ENCODE measurements at places on chromosomes 1 and 21. TPM values are rescaled to one million over a fixed set of nuclear protein-coding genes. Genes with fewer than 3 reads are reported as not detected.

- H3K27me3 ChIP-seq: no peaks in the 10 kb centered on the region
- DNase-seq: no peak
- peaks cover 72% of the 10 kb centered on the region for H3K36me3 ChIP-seq
- H3K4me1 ChIP-seq: peaks cover 79% of the 10 kb centered on the region
Measured at GRCh38 chr21:14484188-14485009, 61.7 kb downstream of the SAMSN1 start.

DNA sequence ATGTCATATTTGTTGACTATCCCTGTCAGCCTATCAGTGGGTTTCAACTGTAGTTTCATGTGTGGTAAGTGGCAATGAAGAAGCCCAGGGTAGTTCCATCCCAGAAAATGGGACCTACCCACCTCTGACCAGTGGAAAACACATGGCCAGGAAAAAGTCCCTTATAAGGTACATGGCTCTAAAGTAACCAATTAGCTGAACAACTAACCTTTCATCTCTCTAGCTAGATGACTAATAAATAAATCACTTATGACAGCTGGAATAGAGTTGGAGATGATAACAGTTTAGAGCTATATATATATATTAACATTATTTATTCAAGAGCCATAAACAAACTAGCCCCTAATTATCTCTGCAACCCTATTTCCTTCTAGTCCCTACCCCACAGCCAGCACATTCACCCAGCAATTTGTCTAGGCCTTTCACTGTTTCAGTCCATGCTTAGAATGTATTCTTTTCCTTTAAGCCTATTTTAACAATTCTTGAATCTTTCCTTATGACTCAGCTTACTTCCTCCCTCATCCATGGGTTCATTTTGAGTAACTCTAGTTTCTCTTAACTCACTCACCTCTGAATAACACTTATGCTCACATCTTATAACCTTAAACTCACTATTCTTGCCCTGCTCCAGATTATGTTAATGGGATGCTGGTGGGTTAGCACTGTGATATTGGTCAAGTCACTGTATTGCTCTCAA is 83.7 kb downstream of the TNFSF18 start:
- peaks cover 2% of the 10 kb centered on the region for H3K27me3 ChIP-seq
- H3K4me1 ChIP-seq: peaks cover 10% of the 10 kb centered on the region
- no peak overlapping the region for H3K4me3 ChIP-seq
- peaks cover 2% of the 10 kb centered on the region for H3K36me3 ChIP-seq
- no peak overlapping the region for H3K27ac ChIP-seq

DNA sequence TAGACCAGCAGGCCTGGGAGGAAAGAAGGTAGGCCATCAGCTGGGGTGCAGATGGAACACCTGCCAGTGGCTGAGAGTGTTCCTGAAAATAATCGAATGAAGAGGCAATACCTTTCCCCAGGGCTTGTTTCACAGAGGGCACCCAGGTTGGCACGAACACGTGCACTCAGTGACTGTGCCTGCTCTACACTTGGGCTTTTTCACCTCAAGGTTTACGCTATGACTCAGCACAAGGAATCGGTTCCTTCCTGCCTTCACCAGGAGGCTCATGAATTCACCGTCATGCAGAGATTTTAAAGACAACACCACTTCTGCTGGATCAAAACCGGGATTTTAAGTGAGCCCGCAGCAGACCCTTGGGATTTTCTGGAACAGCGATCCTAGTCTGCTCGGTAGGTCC is 118.5 kb upstream of the ADAR start:
- H3K27me3 ChIP-seq: peaks cover 4% of the 10 kb centered on the region
- no peak for DNase-seq
- H3K36me3 ChIP-seq: no peaks in the 10 kb centered on the region
- no peak overlapping the region for H3K4me3 ChIP-seq

- DNase-seq: no peak
- peak overlapping the region; percentile 26 for H3K27ac ChIP-seq
- H3K36me3 ChIP-seq: peaks cover 22% of the 10 kb centered on the region
- H3K4me3 ChIP-seq: no peak overlapping the region
Measured at GRCh38 chr1:10514490-10515235, 39.9 kb downstream of the PEX14 start.

DNA sequence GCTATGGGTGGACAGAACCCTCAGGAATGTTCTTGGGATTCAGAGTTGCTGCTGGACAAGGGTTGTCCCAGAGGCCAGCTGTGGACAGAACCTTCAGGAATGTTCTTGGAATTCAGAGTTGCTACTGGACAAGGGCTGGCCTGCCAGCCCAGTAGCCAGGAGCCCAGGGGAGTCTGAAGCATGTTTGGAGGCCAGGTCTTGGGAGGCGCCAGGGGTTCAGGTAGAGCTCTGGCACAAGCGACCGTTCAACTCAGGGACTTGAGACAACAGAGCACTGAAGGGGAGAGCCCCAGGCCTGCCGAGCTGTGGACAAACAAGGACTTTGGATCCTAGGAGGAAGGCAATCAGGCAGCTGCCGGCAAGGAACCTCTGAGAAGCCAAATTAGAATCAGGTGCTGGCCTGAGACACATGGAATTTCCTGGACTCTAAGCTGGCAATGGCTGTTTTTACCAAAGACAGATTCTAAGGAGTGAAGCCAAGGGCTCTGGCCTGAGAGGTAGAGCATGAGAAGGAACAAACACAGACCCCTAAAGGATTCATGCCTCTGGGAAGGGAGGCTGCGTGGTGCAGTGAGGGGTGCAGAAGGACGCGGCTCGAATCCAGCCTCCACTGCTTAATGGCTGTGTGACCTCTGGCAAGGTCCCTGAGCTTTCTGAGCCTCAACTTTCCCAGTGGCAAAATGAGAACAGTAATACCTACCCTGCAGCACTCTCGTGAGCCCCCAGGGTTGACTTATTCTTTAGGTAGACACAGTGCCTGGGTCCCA is 13.4 kb downstream of the PLA2G5 start:
- H3K36me3 ChIP-seq: no peaks in the 10 kb centered on the region
- peaks cover 22% of the 10 kb centered on the region for H3K4me1 ChIP-seq
- H3K27ac ChIP-seq: no peak overlapping the region
- H3K27me3 ChIP-seq: peaks cover 34% of the 10 kb centered on the region
- no peak for DNase-seq
- no peak overlapping the region for H3K4me3 ChIP-seq

- H3K27me3 ChIP-seq: no peaks in the 10 kb centered on the region
- H3K36me3 ChIP-seq: peaks cover 32% of the 10 kb centered on the region
- DNase-seq: no peak
- peaks cover 48% of the 10 kb centered on the region for H3K4me1 ChIP-seq
- H3K27ac ChIP-seq: peak within 1 kb of the TSS; percentile 97
Measured at GRCh38 chr1:53946252-53947171, at the start of gene LRRC42. Gene LRRC42, plus strand, starts transcription at chr1:53946350. Its CDS starts 5,650 bp downstream, at chr1:53952000.

DNA sequence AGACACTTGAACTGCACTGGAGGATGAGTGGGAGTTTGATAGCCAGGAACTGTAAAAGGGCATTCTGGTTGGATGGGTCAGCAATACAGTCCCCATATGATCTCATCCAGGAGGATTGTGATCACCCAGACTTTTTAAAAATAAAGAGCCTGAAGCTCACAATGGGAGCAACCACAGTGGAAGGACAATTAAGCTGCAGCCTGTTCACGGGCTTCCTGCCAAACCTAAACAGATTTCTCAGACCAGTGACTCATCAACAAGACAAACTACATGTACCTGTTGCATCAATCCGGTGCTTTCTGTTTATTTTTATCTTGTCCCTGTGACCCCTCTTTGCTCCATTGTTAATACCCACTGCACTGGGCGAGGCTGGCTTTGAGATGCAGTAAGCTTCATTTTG is 52.3 kb downstream of the PAPPA2 start:
- no peaks in the 10 kb centered on the region for H3K4me1 ChIP-seq
- no peaks in the 10 kb centered on the region for H3K27me3 ChIP-seq
- H3K27ac ChIP-seq: no peak overlapping the region
- H3K36me3 ChIP-seq: no peaks in the 10 kb centered on the region

- H3K27me3 ChIP-seq: peaks cover 14% of the 10 kb centered on the region
- no peak overlapping the region for H3K4me3 ChIP-seq
Measured at GRCh38 chr1:36576118-36576517, 93.4 kb upstream of the CSF3R start.

DNA sequence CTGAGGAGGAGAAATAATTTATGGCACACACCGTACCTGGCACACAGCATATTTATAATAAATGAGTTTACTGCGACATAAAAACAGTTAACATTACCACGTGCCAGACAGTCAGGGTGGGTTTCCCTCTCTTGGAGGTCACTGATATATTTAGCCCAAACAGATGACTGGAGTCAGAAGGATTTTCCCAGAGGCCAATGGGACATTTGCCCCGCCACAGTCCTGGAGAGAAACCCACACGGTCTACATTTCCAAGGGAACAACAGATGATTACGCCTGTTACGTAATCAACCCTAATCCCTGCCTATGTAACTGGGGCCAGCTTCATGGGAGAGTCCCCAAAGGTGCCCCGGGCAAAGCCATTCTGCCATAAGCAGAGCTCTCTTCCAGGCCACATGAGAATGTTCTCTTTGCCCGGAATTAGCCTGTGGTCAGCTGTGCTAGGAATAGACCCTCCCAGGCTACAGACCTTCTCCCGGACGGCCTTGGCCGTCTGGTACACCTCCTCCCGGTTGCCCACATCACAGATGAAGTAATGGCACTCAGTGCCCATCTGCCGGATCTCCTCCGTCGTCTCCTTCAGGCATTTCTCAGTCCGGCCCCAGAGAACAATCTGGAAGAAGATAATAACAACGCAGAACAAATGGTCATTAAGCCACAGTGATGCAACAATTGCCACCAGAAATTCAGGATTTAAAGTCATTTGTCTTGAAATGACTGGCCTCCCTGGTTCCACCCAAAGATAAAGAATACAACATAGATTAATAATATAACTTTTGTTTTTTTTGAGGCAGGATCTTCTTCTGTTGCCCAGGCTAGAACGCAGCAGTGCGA is 37.7 kb downstream of the DHRS3 start:
- DNase-seq: no peak
- H3K36me3 ChIP-seq: peaks cover 53% of the 10 kb centered on the region
- H3K27ac ChIP-seq: no peak overlapping the region
- H3K4me1 ChIP-seq: no peaks in the 10 kb centered on the region
- H3K4me3 ChIP-seq: no peak overlapping the region
- H3K27me3 ChIP-seq: no peaks in the 10 kb centered on the region

- H3K27me3 ChIP-seq: peaks cover 8% of the 10 kb centered on the region
- H3K4me3 ChIP-seq: no peak overlapping the region
- no peaks in the 10 kb centered on the region for H3K4me1 ChIP-seq
Measured at GRCh38 chr1:112040891-112041740, 51.6 kb upstream of the KCND3 start.

- H3K27ac ChIP-seq: no peak overlapping the region
- peaks cover 1% of the 10 kb centered on the region for H3K4me1 ChIP-seq
- DNase-seq: no peak
- peaks cover 2% of the 10 kb centered on the region for H3K36me3 ChIP-seq
- no peak overlapping the region for H3K4me3 ChIP-seq
- peaks cover 12% of the 10 kb centered on the region for H3K27me3 ChIP-seq
Measured at GRCh38 chr21:46095083-46095719, 2.7 kb upstream of the COL6A2 start.

GRCh38 chr1:54627196-54627595 is 3.9 kb upstream of the FAM151A start:
- no peak for DNase-seq
- H3K4me3 ChIP-seq: no peak overlapping the region
- no peaks in the 10 kb centered on the region for H3K36me3 ChIP-seq

- peaks cover 24% of the 10 kb centered on the region for H3K4me1 ChIP-seq
- H3K27me3 ChIP-seq: no peaks in the 10 kb centered on the region
- H3K4me3 ChIP-seq: no peak overlapping the region
- DNase-seq: no peak
- peaks cover 8% of the 10 kb centered on the region for H3K36me3 ChIP-seq
Measured at GRCh38 chr21:25467896-25468295, 139.4 kb downstream of the MRPL39 start.

- DNase-seq: no peak
- H3K4me3 ChIP-seq: no peak overlapping the region
- H3K36me3 ChIP-seq: peaks cover 32% of the 10 kb centered on the region
- H3K27me3 ChIP-seq: no peaks in the 10 kb centered on the region
- H3K27ac ChIP-seq: peak overlapping the region; percentile 55
- H3K4me1 ChIP-seq: peaks cover 39% of the 10 kb centered on the region
Measured at GRCh38 chr1:6588128-6588892, 8.5 kb downstream of the ZBTB48 start.

GRCh38 chr1:113153116-113153803 is 80.3 kb downstream of the LRIG2 start:
- no peak overlapping the region for H3K27ac ChIP-seq
- no peaks in the 10 kb centered on the region for H3K4me1 ChIP-seq
- H3K36me3 ChIP-seq: no peaks in the 10 kb centered on the region
- H3K27me3 ChIP-seq: no peaks in the 10 kb centered on the region

GRCh38 chr21:44415073-44416025 is 40.0 kb upstream of the LRRC3 start:
- H3K4me3 ChIP-seq: no peak overlapping the region
- H3K4me1 ChIP-seq: no peaks in the 10 kb centered on the region
- H3K27me3 ChIP-seq: no peaks in the 10 kb centered on the region
- no peak overlapping the region for H3K27ac ChIP-seq

GRCh38 chr1:107138767-107139445 is 1.9 kb upstream of the NTNG1 start:
- H3K27ac ChIP-seq: no peak overlapping the region
- DNase-seq: no peak
- H3K4me1 ChIP-seq: peaks cover 21% of the 10 kb centered on the region
- H3K27me3 ChIP-seq: peaks cover 30% of the 10 kb centered on the region
- no peak overlapping the region for H3K4me3 ChIP-seq
- H3K36me3 ChIP-seq: no peaks in the 10 kb centered on the region

ENAH gene
- not detected for total RNA-seq

PLA2G2C gene
- total RNA-seq: not detected

LRRC53 gene
- not detected for total RNA-seq

OR10Z1 gene
- total RNA-seq: not detected

ZRANB2 gene
- total RNA-seq: 95.9 TPM

PLA2G4A gene
- not detected for total RNA-seq

HSPA6 gene
- 0.94 TPM for total RNA-seq

LYPD8 gene
- total RNA-seq: not detected

Data from activated CD8-positive, alpha-beta T cell treated with anti-CD3 and anti-CD28 coated beads, Interleukin-2, amount 10 ng/mL, durations not matched to agents 7 days and 5 days (primary cell).